ENCODE measurements at places on chromosomes 2 and 18. TPM values are rescaled to one million over a fixed set of nuclear protein-coding genes. Genes with fewer than 3 reads are reported as not detected.
A peak's percentile ranks its signal among the peaks of the same experiment; 100 is the strongest.

GRCh38 chr2:82339805-82340204 lies 2035.3 kb upstream of the LRRTM1 start:
- no peak for DNase-seq

- no peak for DNase-seq
Measured at GRCh38 chr2:141766225-141766624, 364.6 kb downstream of the LRP1B start.

DNA sequence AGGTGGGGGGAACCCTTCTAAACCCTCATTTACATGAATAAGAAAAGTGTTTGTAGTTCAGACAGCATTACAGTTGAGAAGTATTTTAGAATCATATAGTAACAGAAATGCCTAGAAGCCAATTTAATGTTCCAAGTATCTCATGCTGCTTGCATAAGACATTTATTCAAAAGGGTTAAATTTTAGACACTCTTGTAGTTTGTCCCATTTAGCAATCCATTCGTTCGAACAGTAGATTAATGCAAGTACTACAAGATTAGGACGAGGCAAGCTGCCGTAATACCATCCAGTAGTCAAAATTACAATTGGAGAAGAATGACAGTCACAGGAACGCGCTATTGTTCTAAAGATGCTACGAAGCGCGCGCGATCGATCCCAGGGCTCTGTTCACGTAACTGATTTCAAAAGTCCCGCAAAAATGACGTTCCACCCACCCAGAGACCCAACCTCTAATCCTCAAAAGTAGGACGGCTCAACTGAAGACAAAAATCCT lies 1.2 kb downstream of the TMEM237 start:
- no peak for DNase-seq

Gene RIT2
- total RNA-seq = not detected

DNA sequence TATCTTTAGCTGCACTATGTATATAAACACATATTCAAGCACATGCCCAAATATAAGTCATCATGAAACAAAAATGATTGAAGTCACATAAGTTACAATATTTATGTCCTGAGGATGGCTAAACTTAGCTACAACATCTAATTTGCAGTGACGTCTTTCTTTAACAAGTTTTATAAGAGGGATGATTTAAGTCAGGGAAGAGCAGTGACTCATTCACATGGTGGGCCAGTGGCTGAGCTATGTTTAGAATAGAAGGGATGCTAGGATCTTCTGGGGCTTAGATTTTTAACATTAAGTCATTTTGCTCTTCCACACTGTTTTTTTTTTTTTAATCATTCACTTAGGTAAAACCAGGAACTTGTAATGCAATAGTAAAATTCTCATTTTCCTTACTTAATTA lies 22.3 kb downstream of the ADCYAP1 start:
- no peak for DNase-seq

DNA sequence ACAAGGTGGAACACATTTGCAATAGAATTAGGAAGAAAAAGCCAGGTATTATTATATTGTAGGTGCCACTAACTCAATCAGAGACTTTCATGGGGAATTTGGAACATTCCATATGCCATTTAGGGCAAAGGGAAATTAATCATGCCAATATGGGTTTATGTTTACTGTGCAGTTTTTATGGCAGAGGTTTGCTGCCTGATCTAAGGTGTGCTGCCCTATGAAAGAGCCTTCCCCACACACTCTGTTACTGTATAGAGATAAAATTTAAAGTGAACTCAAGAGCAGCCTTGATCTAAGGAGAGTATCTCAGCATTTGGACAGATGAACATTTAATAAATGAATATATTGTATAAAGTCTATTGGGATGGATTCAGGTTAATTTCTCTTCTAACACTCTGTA lies 771.6 kb downstream of the CNTNAP5 start:
- DNase-seq = no peak

- no peak for DNase-seq
Measured at GRCh38 chr18:24959051-24959476, 392.9 kb downstream of the ZNF521 start.

GRCh38 chr2:120601566-120601965 lies 134.1 kb upstream of the GLI2 start:
- no peak for DNase-seq

DNA sequence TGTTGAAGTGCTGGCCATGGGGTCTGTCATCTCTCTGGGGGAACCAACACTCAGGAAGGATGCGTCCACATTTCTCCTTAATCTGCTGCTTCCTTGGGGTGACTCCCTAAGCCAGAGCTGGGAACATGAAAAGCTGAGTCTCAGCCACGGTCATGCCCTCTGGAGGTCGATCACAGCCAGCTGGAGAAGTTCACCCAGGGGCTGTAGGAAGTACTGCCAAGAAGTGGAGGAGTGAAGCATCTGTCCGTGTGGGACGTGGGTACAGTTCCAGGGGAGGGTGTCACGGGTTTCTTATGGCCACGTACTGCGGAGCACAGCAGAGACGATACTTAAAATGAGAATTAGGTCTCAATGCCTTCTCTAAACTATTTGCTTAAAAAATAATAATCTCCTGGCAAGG lies 42.4 kb upstream of the IGFBP2 start:
- peak; percentile 62 for DNase-seq

DNA sequence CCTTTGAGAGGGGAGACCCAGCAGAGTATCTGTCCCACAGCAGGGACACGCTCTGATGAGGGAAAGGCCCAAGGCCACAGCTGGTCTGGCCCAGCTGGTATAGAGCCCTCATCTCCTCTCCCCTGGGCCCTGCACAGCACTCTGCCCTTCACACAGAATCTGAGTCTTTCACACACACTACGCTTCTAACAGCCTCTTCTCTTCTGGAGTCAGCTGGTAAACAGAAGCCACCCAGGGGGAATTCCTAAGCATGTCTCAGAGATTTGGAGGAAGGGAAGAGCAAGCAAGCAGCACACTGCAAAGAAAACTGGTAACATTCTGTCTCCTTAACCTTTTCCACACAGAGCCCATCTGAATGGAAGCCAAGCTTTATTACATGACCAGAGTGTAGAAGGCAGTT lies 121.1 kb upstream of the ACAA2 start:
- no peak for DNase-seq

DNA sequence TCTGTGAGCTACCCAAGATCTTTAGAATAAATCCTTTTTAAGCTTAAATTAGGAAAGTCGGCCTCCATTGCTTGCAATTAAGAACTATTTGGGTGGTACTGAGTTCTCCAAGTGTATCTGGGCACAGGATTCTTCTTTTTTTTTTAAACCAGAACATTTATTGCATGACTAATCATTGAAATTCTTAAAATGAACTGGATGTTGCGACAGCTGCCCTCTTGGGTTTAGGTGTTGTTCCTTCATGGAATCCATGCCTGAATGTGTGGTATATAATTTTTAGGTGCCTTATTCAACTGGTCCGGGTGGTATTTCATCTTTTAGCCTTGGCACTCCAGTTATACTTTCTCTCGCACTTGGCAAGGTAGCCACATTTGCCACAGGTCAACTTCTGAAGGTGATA lies 14.5 kb upstream of the KCNK3 start:
- no peak for DNase-seq

DNA sequence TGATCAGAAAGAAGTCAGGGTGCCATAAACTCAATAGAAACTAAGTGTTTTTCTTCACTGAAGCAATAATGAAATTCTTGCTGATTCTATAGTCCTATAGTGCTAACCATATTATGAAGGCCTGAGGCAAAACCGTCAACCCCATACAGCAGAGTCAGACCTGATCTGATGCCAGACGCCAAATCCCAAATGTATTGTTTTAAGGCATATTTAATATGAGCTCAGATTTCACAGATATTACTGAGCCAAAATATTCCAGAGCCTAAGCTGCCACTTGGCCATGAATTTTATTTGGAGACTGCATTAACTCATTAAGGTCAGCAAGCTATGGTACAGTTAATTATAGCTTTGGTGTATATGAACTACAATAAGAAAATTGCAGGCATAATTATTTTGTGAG lies 53.4 kb downstream of the SCN1A start:
- DNase-seq = no peak
